Natural killer cell (primary cell): ENCODE measurements at places on chromosomes 6 and 20. TPM values are rescaled to one million over a fixed set of nuclear protein-coding genes. Genes with fewer than 3 reads are reported as not detected.

DNA sequence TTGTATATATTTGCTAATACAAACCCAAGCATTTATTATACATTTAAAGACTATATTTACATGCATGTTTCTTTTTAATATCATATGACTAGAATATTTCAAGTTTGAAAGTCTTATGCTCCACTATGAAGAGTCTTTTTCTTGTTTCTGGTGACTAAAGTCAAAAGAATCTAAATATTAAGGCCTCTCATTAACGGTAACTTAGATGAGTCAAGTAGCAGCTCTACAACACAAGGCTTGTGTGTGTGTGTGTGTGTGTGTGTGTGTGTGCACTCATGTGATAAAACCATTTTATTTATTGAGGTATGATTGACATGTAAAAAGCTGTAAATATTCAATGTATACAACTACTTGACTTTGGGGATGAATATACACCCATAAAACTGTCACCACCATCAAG lies 275.6 kb downstream of the TFAP2B start:
- DNase-seq, result no peak

GRCh38 chr6:6596529-6597328 lies 8.2 kb downstream of the LY86 start:
- no peak for DNase-seq

GRCh38 chr6:158630938-158631616 lies 13.5 kb downstream of the DYNLT1 start:
- DNase-seq, result no peak

GRCh38 chr20:805713-806112 lies 27.8 kb upstream of the FAM110A start:
- DNase-seq, result no peak

- no peak for DNase-seq
Observed at GRCh38 chr6:125741336-125741735, 8.1 kb upstream of the HEY2 start.

DNA sequence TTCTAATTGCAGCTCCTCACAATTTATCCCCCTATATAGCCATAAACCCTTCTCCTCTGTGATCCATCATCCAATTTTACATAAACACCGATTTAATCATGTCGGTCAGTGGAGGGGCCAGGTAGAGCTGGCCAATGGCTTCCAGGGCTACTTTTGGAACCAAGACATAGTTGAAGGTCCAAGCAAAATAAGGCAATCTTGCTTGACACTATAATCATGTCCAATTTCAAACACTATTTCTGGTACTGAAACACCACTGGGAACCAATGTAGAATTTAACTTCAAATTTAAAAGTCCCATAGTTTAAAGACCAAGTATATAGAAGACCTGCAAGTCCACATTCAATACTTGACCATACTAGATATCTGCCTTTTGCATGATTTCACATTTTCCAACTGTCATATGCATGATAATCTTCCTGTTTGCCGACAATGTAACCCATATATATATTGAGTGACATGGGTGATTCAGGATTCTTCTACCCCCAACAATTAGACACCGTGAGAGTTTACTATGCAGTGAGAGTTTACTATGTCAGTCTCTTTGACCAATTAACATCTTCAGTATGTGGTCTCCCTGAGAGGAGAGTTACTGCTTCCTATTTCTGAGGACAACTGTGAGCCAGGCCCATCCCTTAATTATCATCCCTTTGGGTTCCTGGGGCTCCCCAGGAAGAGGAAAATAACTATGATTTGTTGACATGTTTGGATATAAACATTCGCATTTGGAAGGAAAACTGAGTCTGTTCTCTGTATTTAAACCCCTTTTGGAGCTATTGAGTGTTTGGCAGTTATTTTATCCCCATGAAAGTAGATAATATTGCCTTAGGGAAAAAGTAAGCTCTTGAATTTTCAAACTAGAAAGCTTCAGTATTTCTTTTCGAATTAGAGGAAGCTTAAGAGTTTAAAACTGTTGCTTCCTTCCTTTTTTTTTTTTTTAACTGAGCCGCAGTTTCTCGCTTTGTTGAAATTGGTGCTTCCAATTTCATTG lies 31.8 kb downstream of the SAMD3 start:
- DNase-seq, result no peak

DNA sequence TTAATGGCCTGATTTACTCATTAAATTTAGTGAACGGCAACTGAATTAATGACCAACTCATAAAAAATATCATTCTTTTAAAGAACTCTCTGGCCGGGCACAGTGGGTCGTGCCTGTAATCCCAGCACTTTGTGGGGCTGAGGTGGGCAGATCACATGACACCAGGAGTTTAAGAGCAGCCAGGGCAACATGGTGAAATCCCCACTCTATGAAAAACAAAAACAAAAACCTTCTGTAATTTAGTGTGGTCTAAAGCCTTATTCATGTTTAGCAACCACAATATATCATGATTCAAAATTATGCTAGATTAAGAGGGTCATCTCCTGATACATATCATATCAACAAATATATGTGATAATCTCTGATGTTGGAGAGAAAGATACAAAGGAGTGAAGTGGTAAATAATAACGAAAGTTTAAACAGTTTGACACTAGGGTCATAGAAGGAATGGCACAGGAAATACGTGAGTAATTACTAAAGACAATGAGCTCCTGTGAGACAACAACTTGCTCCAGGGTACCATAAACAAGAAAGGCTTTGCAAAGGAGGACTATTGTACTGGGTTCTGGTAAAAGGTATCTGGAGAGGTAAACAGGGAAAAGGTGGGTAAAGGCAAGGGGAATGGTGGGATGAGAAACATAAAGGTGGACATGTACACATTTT lies 5.7 kb downstream of the ELOVL4 start:
- DNase-seq, result no peak

DNA sequence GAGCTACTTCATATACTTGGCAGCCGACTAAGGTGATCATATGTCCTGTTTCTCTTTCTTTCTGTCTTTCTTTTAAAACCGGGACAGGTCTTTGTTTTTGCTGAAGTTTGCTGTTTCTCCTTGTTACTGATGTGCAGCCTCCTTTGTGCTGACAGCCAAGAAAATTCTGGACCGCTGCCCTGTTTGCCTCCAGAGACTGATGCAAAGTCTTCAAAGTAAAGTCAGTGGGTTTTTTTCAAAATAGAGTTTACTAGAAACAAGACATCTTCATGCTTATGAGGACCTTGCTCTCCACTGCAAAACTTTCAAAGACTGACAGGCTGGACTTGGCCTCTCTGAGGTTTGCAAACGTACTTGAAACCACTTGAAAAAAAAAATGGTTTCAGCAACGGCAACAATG lies 510.5 kb upstream of the MAP3K7 start:
- no peak for DNase-seq

DNA sequence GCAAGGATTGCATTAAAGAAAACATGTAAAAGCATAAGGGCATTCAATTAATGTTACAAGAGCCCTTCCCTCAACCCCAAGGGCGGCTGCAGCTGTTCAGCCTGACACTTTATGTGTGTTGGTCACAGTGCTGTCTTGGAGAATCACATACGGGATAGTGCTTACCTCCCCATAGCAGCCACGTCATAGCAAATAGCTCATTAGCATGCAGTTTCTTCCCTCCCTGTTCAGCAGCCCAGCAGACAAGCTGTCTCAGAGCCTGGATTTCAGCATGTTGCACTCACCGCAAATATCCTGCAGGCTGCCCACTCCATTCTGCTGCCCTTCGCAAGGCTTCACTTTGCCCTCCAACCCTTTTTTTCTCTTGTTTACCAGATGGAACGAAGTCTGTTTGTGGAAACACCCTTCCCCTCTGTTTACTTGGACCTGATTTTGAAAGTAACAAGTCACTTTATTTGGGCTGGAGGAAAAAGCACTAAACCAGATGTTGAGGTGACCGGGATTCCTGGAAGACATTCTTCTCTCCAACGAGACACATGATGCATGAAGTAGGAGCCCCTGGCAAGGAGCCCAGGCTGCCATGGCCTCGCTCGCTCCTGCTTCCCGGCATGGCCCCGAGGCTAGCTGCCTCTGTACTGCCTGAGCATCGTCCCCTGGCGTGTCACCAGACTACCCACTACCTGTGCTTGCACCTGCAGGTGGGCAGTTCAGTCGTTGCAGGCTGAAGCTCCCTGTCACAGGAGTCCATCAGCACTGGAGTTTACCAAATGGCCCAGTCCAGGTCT lies 151.6 kb upstream of the GMDS start:
- DNase-seq, result no peak

- DNase-seq, result no peak
Observed at GRCh38 chr6:125945378-125946141, 11.0 kb upstream of the HINT3 start.

DNA sequence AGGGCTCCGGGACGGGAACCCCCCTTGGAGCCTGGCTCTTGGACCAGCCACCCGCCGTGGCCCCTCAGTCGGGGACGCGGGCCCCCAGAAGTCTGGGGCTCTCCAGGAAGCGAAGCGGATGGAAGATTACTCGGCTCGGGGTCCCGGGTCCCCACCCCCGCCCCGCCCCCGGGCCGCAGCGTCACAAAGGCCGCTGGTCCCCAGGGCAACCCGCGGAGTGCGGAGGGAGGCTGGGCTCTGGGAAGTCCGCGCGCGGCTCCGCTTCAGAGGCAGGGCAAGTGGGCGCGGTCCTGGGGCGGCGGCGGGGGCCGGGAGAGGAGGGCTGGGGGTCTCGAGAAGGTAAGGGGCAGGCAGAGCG lies at the start of gene FNDC11:
Gene FNDC11, plus strand, starts transcription at position 227 of the 358 bp plus-strand sequence. CDS start 1,505 bp downstream, outside the sequence.
- DNase-seq, result no peak

- no peak for DNase-seq
Observed at GRCh38 chr6:29593199-29593855, 8.4 kb downstream of the OR2H2 start.

- DNase-seq, result no peak
Observed at GRCh38 chr6:169994739-169995138, 243.3 kb downstream of the ERMARD start.

Gene CYP39A1
- not detected for total RNA-seq

Gene TREML2
- 0.75 TPM for total RNA-seq

Gene SLC32A1
- total RNA-seq, result not detected

Gene ETV7
- total RNA-seq, result 2.8 TPM

Gene OR2H2
- total RNA-seq, result not detected

Gene CST2
- not detected for total RNA-seq
